Stimulated activated CD8-positive, alpha-beta memory T cell treated with anti-CD3 and anti-CD28 coated beads, Interleukin-7, amount 100 ng/mL, for 1 hour (primary cell): ENCODE measurements at places on chromosomes 3 and 15.

GRCh38 chr3:152964911-152965609 lies 130.1 kb downstream of the P2RY1 start:
- DNase-seq, result no peak

- no peak for DNase-seq
These were observed 212.6 kb upstream of the ICE2 start for GRCh38 chr15:60691508-60692047.

DNA sequence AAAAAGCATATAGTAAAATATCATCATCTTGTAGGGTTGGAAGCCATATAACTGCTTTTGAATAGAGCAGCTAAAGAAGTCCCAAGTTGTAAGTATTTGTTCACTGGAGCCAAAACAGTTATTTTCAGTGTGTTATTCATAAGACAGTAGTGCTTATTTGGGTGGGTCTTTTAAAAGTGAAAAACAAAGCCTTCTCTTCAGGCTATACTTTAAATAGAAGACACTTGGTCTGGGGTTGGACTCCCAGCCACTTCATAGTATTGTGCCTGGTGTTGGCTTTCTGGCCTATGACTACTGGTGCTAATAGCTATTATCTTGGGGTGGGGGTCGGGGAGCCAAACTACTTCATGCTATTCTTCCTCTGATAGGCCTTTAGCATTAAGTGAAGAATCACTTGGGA lies 135.2 kb downstream of the SLC25A26 start:
- no peak for DNase-seq

- DNase-seq, result no peak
These were observed 14.4 kb upstream of the CHST2 start for GRCh38 chr3:143105170-143105569.

DNA sequence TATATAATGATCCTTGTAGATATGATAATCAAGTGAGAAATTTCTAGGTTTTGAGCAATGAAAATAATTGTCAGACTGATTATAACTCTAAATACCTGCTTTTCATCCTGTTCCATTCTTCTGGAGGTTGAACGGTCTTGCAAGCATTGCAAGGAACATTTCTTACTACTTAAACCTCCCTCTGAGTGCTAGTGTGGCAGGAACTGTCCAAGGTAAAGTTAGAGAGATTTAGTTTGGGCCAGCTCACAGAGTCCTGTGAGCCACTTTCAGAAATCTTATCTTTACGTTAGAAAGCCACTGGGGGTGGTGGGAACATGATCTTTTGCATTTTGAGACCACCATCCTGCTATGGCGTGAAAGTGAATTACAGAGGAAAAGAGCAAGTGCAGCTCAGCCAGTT lies 121.1 kb upstream of the NPHP3 start:
- DNase-seq, result no peak
